ENCODE measurements at places on chromosomes 1 and 21.
A peak's percentile ranks its signal among the peaks of the same experiment; 100 is the strongest.

DNA sequence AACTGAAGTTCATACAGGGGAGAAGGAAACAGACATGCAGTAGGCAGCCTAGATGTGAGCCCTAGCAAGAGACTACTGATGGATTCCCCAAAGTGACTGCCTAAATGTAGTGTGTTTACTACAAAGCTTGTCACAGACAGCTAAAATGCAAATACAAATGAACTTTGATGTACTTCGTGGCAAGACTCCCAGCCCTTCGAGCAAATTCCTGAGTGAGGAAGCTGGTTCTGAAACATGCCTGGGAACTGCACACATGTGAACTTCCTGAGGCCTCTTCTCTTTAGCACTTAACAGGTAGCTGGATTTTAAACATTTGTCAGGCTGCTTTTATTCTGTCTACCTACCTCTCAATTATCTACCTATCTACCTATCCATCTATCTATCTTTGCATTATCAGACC, 6.7 kb upstream of the IRF2BP2 start:
- DNase-seq, result no peak

DNA sequence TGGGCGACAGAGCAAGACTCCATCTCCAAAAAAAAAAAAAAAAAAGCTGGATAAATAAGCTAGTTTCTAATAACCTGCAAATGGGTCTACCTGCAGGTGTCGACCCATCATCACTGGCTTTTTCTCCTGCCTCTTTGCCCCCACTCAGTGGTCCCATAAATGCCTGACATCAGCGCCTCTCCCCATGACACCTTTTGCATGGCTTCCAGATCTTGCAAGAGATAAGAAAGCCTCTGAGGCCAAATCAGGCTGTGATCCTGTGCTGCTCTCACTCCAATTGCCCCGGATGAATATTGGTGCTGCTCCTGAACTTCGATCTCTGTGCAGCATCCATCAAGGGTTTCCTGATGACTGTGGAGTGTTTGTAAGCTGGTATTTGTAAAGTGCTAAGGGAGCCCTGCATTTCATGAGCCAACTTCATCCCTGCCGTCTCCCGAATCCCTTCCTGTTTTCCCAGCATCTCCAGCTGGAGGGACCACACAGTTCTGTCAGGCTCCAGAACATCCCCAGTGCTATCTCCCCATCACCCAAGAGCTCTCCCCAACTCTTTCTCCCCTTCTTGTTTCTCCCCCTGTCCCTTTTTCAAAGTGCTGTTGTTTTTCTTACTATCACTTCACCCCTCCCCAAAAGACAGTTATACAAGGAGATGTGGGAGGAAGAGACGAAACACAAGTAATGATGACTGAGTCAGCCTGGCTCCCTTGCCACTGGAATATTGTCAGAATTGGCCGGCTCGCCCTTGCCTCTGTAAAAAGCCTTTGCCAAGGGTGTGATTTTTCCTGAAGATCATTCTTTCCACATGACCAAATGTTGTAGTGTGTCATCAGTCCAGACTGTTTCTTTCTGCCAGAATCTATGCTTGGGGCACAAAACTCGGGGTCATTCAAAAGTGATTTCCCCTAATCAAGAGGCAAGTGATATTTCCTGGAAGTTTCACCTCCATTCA, 2.8 kb upstream of the EFHD2 start:
- no peak for DNase-seq

DNA sequence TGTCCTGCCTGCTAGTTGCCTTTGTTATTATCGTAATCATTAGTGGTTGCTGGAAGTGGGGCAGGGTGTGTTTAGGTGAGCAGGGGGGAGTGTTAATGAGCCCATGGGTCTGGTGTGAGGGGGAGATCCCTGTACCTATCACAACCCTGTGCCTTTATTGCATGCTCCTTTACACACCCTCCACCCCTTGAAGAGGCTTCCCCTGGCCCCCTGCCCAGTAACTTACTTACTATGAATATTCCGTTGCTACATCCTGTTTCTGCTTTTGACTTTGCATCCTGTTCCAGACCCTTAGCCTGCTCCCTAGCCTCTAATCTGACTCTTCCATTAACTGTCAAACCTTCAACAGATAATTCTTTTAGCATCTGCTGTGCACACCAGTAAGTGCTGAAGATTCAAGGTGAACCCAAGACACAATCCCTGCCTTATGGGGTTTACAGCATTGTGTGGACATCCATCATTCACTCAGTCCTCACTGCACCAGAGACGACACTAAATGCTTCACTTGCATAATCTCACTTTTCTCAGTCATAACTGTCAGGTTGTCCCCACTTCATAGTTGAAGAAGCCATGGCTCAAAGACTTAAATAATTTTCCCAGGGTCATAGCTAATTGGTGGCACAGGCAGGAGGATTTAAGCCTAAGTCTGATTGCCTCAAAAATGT, 47.9 kb downstream of the CDC7 start:
- DNase-seq, result peak; percentile 78

DNA sequence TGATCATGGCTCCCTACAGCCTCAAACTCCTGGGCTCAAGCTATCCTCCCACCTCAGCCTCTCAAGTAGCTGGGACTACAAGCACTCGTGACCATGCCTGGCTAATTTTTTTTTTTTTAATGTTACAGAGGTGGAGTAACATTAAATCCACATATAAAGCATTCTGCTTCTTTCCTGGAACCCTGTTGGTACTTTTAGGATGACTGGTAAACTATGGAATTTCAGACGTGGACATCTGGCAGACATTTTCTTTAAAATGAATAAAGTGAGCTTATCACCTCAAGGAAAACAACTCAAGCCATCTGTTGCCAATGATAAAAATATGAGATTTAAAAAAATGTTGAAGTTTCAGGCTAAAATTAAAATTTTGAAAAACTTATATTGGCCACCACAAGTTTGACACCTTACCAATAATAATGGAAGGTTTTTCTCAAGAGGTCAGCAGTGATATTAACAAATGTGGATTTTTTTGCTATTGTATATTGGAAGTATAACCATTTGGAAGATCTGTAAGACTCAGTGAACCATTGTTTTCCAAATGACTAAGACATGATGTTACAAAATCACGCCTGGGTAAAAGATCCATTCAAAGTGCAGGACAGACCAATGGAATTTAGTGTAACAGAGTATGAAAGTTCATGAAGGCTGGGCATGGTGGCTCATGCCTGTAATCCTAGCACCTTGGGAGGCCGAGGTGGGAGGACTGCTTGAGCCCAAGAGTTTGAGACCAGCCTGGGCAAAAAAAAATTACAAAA, 52.7 kb upstream of the EIF4G3 start:
- no peak for DNase-seq

- peak; percentile 81 for DNase-seq
Measured at GRCh38 chr1:97668945-97669344, 251.9 kb downstream of the DPYD start.

- DNase-seq, result no peak
Measured at GRCh38 chr1:215878843-215879242, 311.7 kb downstream of the KCTD3 start.

GRCh38 chr1:209883341-209883971, 54.6 kb upstream of the SYT14 start:
- no peak for DNase-seq

- DNase-seq, result no peak
Measured at GRCh38 chr1:234632225-234632624, 22.2 kb upstream of the IRF2BP2 start.

GRCh38 chr21:46078978-46079351, 18.9 kb upstream of the COL6A2 start:
- no peak for DNase-seq

DNA sequence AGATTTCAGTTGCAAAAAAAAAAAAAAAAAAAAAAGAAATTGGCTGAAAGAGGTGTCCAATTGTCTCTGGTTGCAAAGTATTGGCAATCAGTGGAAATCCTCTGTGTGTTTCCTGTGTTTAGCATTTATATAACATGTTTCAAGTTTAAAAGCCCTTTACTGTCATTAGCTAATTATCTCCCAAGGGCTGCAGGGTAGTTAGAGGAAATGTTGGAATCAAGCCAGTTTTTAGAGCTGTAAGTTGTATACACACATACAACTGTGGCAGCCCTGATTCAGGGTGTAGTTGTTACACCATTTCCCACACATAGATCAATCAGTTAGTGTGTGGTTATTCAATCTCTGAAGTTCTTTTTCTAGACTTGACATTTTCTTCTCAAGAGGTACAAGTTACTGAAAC, 8.9 kb upstream of the ZNF326 start:
- DNase-seq, result peak; percentile 88

- no peak for DNase-seq
Measured at GRCh38 chr1:25082216-25082899, 149.9 kb downstream of the SYF2 start.

DNA sequence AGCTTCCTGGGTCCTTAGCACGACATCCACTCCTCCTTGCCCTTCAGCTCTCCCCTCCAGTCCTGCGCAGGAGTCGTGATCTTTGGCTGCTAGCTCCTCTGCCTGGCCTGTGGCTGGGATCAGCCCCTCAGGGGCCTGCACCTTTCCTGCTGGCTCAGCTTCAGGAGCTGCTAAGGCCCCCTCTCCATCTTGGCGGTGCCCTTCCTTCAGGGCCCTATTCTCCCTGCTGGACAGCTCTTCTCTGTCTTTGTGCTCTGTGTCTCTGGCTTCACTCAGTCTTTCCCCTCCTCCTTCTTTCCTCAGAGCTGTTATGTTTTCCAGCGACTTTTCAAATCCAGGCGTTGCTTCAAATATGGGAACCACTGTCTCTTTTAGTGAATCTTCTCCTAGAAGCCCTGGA, 59.5 kb upstream of the LRRC53 start:
- DNase-seq, result no peak

DNA sequence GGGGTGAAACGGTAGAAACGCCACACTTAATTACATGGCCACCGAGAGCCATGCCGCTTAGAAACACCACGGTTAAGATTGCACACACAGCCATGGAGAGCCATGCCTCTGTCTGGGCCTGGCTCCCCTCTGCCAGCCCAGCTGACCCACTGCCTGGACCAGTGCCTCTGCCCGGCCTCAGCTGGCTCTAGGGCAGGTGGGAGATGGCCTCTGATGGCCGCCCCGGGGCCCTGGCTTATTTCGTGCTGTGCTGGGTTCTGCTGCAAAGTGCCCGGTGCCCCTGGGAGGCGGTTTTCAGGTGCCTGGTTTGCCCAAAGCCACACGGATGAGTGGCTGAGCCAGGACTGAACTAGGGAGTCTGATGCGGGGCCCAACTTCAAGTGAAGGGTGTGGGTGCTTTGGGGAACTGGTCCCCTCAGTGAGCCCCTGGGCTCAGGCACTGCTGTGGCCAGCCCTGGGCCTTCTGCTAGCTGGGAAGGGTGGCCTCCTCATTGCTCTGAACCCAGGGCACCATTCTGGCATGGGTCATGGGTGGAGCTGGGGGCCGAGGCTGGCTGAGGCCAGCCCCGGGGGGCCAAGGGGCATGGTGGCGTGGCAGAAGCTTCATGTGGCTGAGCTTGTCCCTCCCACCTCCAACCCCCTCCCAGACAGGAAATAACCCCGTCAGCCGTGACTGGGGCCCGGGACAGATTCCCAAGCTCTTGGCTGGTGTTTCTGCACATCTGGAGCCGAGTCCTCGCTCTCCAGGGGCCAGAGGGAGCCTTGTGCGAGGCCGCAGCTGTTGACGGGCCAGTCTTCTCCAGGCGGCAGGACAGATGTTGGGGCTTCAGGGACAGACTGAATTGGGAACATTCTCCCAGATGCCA, 1.9 kb upstream of the GPR153 start:
- DNase-seq, result no peak

DNA sequence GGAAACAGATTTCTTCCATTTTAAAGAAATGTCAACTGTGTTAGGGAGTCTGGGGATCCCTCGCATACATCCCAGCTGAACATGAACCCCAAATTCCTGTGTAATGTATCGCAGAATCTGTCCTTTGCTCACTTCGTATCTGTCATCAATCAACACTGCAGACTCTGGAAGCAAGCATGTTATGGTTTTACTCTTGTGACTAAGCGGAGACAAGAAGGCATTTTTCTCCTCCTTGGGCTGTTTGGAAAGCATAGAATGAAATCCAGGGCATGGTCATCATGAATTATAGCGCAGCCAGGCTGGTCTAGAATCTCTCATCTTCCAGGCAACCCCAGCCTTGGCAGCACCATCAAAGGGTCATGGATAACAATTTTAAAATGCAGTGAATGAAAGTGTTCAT, 290.2 kb downstream of the KIF26B start:
- DNase-seq, result no peak

DNA sequence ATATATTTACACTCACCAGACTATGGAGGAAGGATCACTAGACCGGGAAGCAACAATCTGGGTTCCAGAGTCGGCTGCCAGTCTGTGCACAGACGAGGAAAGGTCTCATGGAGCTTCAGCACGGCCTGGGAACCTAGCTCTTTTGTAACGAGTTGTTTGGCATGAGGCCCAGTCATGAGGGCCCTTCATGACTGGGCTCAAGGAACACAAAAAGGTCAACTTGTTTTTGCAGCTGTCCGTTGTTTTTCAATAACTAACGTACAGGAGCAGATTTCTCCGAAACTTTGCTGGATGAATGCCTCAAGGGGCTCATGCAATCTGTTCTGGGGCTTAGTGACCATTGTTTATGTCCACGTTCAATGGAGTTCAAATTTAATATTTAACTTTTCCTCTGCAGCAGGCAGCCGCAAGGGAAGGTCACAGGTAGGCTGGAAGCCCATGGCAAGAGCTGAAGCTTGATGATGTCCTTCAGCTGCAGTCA, 5.9 kb upstream of the STUM start:
- no peak for DNase-seq

- peak; percentile 59 for DNase-seq
Measured at GRCh38 chr1:47416319-47417169, 459 bp downstream of the FOXE3 start.

GRCh38 chr1:178693366-178693765, 31.7 kb upstream of the RALGPS2 start:
- DNase-seq, result no peak

DNA sequence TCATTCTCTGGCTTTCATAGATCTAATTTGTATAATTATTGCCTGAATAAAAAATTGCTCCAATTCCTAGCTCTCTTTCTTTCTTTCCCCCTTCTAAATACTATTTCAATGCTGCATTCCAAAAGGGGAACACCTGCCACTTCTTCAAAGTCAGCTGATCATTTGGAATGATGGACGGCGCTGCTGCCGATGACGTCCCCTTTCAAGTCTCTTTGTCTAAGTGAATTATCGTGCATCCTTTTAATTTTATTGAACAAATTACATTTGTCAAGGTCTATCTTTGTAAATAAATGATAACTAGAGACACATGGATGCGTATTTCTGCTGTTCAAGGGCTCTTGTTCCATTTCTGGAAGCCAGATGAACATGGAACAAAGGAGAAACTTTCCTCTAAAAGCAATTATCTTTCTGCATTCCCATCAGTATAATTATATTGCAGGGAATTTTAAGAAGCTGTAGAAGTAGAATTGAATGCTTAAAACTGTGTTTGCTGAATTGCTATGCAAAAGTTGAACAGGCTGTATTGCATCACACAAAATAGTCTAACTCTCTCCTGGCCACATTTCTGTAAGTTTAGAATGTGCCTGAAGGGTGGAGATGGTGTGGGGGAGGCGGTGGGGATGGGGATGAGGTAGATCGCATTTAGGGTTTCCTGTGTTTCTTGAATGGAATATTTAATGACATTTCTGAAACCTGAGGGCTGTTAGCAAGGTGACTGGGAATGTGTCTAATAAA, 191.9 kb upstream of the LMO4 start:
- DNase-seq, result no peak

- DNase-seq, result no peak
Measured at GRCh38 chr1:22810378-22810777, 99.7 kb downstream of the EPHB2 start.

GRCh38 chr1:178172939-178173338, 79.0 kb downstream of the RASAL2 start:
- no peak for DNase-seq

All from NCI-H82 (cell line).